NCI-H510A treated with DMSO at 0.1 percent for 48 hours (cell line): ENCODE measurements at places on chromosomes 1 and 21.
A peak's percentile ranks its signal among the peaks of the same experiment; 100 is the strongest.

DNA sequence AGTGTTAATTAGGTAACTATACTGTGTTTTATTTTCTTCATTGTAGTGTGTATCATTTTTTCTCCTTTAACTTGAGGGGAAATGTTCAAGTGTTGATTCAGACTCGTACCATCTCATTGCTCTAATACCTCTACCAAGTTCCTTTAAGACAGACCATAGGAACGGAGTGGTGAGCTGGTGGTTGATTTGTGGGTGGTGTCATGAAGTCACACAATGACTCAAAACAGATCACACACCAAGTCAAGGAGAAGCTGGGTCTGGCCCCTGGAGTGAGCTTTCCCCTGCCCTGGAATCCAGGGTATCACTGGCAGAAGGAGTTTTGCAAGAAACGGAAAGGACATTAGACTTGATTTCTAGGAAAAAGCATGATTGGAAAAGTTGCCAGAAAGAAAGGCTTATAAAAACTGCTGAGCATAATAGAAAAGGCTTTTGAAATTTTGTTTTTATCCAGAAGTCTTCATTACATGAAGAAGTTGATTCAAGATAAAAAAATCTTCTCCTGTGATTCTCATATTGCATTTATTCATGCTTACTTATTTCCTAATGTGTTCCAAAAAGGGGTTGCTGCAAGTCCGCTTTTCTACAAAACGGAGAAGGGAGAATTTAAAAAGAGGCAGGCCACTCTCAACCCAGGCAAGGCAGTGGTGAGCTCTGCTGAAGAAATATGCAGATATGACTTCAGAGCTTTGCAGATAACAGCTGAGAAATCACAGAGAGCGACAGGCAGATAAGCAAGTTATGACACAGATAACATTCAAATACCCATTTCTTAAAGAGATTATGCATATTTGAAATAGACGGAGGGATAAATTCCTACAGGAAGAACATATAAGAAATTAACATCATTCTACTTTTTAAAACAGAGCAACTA, 79.7 kb downstream of the TBX19 start:
- no peak for DNase-seq

GRCh38 chr1:179007233-179007632, 18.5 kb upstream of the FAM20B start:
- no peak for DNase-seq

- DNase-seq, result peak; percentile 71
Measured at GRCh38 chr1:30707412-30708360, 15.7 kb downstream of the MATN1 start.

- no peak for DNase-seq
Measured at GRCh38 chr1:50750021-50750619, 209.9 kb downstream of the FAF1 start.

DNA sequence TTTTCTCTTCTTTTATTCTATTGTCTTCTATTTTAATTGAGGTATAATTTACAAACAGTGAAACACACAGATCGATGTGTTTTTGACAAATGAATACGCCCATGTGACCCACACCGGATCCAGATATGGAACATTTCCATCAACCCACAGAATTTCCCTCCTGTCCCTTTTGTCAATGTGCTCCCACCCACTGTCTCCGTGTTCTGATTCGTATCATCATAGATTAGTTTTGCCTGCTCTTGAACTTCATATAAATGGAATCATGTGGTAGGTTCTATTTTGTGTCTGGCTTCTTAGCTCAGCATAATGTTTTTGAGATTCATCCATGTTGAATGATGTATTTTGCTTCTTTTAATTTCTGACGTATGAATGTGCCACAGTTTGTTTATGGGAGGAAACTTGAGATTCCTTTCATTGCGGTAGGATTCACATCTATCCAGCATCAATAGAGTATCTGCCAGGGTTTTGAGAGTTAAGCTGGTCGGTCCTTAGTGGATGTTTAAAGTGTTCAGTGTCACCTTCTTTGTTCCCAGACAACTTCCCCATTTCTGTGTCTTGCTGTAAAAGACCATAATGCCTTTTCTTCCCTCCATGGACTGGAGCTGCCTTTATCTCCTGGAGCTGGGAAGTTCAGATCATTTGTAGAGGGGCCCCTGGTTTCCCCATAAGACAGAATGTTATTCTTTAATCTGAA, 14.7 kb downstream of the NAV1 start:
- DNase-seq, result no peak

GRCh38 chr21:20721151-20721550, 277.1 kb upstream of the NCAM2 start:
- DNase-seq, result no peak

- DNase-seq, result no peak
Measured at GRCh38 chr1:115507901-115508300, 133.9 kb upstream of the VANGL1 start.

DNA sequence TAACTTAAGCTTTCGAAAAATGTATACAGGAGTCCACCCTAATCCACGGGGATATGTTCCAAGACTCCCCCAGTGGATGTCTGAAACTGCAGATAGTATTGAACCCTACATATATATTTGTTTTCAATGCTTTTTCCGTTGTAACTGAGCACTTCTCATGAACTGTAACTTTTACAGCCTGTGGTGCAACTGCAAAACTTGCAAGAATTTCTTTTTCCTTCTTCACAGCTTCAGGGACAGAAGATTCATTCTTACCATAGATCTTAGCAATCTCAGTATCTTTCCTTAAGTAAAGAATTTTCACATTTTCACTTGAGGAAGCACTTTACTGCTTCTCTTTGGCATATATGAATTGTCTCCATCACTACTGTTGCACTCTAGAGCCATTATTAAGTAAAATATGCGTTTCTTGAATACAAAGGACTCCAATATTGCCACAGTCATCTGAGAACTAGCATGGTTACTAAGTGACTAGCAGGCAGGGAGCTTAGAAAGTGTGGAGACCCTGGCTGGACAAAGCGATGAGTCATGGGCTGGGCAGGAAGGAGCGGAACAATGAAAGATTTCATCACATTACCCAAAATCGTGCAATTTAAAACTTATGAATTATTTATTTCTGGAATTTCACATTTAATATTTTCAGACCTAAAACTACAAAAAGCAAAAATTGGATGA, 14.1 kb downstream of the DPYD start:
- DNase-seq, result no peak

- no peak for DNase-seq
Measured at GRCh38 chr1:33635336-33636012, 163.0 kb downstream of the ZSCAN20 start.

DNA sequence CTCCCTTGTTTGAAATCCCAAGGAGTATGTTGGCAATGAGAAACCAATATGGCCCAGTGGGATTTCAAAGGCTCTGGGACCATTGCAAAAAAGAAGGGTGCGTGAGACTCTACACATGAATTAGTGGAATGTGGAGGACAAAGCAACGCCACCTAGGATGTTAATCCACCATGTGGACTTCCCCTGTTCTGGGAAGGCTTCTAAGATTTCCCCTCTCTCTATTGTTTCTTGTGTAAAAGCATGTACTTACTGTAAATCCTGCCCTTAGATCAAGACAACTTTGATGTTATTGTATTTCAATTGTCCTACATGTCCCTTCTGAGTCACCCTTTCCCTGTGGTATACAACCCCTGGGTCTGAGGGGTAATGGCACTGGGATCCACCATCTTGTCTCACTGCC, 4.7 kb upstream of the ACADM start:
- no peak for DNase-seq

DNA sequence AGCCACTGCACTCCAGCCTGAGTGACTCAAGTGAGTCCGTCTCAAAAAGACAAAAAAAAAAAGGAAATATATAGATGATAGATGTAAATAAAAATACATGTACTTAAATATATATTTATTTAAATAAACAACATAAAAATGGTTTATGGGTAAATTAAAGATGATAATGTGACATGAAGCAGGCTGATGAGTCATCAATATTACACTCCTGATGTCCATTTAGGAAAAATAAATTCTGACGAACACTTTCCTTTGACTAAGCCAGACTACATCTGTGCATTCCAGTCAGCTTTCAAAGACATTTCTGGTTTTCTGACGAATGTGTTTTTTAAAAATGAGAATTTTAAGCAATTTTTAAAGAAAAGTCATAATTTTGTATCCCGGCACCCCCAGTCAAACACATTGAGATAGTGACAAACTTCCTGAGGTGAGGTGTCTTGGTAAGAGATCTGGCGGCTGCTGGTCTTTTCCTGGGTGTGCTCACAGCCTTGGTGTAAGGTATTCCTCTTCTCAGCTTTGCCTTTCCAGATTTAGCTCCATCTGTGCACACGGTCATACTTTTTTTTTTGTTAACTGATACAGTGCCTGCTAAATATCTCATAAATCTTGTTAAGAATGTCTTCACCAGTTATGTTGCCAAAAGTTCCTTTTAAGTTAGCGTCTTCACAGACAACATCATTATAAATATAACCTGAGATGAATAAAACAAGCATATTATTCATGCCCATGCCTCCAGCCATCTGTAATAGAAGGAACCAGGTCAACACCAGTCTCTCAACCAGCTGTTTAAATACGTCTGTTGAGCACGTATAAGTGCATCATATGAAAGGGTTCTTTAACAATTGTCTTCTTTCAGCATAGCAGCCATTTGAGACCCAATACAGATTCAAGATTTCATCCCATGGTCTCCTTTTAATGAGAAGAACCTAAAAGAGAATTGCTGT, 214.5 kb upstream of the PLD5 start:
- DNase-seq, result no peak

GRCh38 chr1:88204111-88204510, 480.0 kb upstream of the PKN2 start:
- DNase-seq, result no peak

GRCh38 chr1:203453016-203453415, 22.6 kb upstream of the PRELP start:
- DNase-seq, result no peak

DNA sequence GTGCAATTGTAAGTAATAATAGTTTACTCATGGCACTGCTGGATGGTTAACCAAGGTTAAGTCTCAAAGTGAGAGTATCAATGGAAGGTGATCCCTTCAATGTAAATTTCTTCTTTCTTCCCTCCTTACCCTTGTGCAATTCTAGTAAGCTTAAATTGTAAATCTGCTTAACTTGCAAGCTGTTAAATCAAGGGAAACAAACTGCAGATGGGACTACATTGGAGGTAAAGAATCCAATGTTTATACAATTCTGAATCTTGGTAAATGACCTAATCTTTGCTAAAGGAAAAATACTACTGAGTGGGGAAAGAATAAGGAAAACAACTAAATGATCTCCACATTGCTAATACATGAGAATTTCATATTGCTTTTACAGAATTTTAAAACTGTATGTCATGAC, 6.7 kb upstream of the CD55 start:
- DNase-seq, result no peak

DNA sequence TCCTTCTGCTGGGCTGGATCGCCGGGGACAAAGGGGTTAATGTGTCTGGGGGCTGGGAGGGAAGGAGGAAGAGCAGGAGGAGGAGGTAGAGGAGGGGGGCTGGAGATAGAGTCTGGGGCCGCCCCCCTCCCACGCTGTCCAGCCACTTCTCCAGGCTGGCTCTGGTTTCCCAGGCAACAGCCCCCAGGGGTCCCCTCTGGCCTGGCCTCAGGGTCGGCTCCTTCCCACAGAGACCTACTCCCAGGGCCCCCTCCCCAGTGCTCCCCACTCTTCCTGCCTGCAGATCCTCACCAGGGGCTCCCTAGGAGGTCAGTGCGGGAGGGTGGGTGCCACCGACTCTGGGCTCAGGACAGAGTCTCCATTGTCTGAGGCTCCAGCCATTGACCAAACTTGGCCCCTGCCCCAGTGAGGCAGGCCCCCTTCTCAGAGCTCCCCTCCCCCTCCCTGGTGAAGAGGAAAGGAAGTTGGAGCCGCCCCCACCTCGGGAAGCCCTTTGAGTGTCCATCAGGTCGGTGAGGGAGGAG, 34.1 kb downstream of the ARHGEF10L start:
- no peak for DNase-seq

- no peak for DNase-seq
Measured at GRCh38 chr1:239353536-239353935, 32.8 kb upstream of the CHRM3 start.

GRCh38 chr1:245133995-245134715, 20.6 kb upstream of the KIF26B start:
- DNase-seq, result no peak

DNA sequence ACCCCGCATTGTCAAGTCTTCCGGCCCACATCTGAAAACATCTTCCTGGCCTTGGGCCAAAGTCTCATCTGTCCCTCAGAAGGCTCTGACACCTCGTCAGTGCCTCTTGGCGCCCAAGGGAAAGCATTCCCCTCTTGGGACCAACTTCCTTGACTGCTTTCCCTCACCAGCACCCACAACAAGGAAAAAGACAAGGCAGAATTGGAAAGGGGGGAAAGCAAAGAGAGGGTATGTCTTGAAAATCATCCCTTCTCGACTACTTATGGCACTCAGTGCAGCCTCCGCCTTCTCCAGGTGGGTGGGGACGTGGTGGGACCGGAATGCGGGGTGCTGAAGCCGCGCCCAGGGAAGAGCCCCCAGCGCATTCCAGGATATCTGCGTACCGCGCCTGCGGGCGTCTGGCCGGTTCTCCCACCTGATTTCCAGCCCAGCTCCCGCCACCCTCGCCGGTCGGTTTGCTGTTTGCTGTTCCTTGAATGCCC, 554 bp upstream of the SLC39A1 start:
- DNase-seq, result peak; percentile 37

GRCh38 chr1:42721926-42722325, 18.1 kb downstream of the CLDN19 start:
- DNase-seq, result no peak

DNA sequence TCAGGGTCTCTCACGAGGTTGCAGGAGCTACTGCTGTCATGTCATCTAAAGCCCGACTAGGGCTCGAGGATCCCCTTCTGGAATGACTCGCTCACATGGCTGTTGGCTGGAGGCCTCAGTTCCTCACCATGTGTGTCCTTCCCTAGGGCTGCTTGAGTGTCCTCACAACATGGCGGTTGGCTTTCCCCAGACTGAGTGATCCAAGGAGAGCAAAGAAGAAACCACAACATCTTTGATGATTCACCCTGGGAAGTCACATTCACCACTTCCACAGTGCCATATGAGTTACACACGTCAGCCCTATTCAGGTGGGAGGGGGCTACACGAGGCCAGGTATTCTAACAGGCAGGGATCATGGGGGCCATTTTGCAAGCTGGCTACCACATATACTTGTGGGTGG, 64.9 kb downstream of the FHAD1 start:
- DNase-seq, result no peak

- DNase-seq, result no peak
Measured at GRCh38 chr1:54814126-54814498, 13.0 kb upstream of the TTC22 start.

- DNase-seq, result no peak
Measured at GRCh38 chr1:25867210-25867991, 8.1 kb downstream of the PAQR7 start.

DNA sequence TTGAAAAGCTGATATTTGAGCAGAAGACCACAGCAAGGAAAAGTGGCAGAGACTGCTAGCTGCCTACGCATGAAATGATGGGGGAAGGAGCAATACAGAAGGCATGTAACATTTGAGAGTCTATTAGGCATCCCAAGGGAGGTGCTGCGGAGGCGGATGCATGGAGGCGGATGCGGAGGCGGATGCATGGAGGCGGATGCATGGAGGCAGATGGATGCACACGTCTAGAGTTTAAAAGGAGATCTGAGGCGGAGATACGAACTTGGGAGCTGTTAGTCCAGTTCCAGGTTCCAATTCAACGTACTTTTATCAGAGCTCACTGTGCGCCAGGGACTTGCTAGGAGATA, 744 bp upstream of the DDX20 start:
- peak; percentile 85 for DNase-seq
